ENCODE measurements at places on chromosomes 11 and 22.

DNA sequence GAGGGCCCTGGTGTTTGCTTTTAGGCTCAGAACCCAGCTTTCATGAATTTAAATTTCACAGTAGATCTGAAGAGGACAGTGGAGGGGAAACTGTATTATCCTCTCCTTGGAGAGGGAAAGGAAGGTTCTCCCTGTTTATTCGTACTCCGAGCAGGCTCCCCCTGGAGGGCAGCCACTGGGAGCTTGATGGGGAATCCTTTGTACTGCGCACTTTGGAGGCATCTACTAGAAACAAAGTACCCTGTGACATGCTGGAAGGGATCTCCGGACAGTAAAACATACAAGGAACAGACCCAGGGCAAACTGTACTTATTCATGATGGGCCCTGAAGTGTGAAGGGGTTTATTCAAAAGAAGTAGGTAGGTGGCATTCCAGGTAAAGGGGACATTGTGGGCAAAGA is 27.2 kb downstream of the NAV2 start:
- DNase-seq = peak; percentile 27

DNA sequence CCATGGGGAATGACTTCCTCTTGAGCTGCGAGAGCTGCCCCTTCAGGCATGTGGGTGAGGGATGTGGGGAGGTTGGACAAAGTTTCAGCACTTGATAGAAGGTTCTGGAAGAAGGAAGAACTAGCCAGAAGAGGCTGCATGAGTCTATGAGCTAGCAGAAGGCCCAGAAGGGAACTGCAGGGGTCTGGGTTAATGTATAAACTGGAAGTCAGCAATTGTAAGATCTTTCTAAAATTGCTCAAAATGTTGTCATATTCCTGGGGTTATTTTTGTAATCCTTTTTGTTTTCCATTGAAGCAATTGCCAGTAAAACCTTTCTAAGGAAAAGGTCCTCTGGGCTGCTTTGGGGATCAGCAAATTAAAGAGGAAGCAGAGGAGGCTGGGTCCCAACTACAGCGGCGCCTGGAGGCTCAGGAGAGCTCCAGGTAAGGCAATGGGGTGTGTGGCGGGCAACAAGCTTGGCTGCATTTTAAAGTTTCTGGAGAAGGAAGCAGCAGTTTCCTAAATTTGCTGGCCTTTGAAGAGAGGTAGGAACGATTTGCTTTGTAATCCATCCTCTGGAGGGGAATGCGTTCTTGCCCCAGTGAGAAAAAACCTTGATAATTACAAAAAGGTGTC is 29.2 kb downstream of the ADAMTS15 start:
- DNase-seq = no peak

DNA sequence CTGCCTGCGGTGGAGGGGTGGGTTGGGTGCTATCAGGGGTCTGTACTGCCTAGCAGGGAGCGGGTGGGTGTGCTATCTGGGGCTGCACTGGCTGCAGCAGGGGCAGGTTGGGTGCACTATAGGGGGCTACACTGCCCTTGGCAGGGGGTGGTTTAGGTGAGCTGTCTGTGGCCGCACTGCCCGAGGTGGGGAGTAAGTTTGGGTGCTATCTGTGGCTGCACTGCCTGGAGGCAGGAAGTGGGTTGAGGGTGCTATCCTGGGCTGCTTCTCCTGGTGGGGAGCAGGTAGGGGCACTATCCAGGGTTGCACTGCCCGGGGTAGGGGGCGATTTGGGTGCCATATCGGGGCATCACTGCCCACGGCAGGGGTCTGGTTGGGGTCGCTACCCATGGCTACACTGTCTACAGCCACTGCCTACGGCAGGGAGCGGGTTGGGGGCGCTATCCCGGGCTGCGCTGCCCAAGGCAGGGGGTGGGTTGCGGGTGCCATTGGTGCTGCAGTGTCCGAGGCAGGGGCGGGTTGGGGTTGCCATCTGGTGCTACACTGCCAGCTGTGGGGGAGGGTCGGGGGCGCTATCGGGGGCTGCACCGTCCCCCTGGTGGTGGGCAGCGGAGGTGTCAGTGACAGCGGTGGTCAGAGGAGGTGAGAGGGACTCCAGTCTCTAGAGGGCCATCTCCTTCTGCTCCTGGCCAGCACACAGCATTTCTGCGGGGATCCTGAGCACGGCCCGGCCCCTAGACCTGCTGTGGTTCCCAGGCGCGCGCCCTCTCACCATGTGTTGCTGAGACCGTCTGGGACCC is 1.3 kb upstream of the RFPL2 start:
- no peak for DNase-seq

DNA sequence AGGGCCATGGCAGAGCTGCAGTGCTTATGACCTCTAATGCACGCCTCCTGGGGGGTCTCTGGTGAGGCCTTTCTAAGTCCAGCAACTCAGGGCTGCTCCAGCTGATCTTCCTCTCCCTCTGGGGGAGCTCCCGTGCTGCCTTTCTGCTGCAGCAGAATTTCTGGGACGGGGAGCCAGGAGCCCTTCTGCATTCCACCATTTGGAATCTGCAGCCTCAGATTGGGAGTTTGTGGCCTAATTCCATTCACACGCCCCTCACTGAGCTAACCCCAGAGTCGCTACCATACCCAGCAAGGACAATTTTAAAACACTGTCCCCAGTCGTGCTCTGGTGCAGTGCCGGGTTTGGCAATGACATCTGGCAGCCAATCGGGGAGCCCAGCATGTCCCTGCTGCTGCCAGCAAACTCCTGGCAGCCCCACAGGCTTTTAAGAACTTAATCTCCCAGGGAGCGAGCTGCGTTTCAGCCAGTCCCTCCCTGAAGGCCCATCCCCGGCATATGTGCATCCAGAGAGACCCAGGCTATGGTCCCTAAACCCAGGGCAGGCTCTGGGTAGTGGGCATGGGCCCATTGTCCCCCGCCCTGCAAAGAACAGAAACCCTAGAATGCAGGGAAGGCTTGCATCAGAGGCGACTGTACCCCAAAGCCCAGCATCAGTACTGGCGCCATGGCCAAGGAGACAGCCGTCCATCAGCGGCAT is 4.7 kb downstream of the SHANK2 start:
- DNase-seq = no peak

- no peak for DNase-seq
Measured at GRCh38 chr11:119352857-119353260, 6.4 kb upstream of the MFRP start.

DNA sequence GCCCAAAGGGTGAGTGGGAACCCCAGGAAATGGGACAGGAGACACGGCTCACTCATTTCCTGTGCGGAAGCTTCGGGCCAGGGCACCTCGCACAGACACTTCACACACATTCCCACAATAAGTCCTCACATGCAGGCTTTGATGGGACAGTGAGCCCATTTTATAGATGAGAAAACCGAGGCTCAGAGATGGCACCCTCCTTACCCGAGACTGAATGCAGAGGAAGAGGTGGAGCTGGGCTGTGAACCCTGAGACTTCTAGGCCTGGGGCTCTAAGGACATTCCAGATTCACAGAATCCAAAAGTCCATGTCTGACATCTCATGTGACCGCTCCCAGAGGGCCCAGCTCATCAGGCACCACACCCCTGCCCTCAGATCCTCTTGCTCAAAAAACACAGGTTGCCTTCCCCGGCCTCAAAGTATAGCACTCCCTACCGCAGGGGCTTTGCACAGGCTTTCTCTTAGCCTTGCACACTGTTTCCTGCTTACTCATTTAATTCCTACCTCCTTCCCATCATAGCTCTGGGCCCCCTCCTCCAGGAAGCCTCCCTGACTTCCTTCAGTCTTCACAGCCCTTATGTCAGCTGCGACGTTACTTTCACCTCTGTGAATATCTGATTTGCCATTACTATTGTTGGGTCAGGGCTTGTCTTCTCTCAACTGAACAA is 57.1 kb upstream of the TCF20 start:
- DNase-seq = no peak

DNA sequence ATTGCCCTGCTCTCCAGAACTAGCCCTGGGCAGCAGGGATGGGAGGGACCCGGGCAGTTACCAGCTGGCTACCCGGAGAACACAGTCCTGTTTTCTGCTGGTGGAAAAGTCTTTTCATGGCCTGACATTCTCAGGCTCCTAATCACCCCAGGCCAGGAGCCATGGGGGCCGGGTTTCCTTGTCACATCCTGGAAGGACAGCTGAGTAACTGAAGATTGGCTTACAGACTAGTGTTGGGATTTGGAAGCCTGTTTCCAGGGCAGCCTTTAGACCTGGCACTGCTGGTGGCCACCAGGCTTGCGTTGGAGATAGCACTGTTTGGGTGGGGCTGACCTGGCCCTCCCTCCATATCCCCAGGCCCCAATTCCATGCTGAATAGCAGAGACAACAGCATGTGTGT is 349.0 kb downstream of the CTTN start:
- DNase-seq = no peak

GRCh38 chr11:110912437-110912836 is 200.2 kb upstream of the ARHGAP20 start:
- no peak for DNase-seq
